ENCODE measurements at places on chromosomes 6 and 20.

DNA sequence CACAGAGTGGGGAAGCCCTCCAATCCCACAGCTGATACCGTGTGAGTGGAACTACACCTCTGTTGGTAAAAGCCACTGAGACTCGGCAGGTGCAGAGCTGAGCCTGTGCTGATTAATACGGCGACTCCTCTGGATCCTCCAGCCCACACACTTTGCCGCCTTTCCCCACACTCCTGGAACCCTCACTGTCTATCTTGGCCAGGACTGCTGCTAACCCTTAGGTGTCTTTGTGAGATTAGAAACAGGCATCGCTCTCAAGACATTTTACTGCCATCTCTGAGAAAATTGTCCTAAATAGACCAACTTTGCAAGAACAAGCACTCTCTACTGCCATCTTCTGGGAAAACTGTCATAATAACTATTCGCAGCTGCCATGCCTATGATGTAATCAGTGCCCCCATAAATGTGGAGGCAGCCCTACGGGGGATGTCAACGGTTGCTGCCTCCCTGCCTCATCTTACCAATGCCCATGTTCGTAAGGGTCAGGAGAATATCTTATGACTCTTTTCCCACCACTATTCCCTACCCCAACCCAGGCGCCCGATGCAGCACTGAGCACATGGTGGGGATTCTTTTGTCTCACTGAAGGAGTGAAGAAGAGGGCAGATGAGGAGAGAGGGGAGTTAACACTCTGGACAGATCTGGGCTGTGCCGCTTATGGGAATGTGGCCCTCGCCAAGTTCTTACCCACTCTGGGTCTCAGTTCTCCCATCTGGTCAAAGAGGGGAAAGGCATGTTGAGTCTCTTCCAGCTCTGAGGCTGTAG is 26.1 kb upstream of the KCNB1 start:
- peak; percentile 60 for DNase-seq

DNA sequence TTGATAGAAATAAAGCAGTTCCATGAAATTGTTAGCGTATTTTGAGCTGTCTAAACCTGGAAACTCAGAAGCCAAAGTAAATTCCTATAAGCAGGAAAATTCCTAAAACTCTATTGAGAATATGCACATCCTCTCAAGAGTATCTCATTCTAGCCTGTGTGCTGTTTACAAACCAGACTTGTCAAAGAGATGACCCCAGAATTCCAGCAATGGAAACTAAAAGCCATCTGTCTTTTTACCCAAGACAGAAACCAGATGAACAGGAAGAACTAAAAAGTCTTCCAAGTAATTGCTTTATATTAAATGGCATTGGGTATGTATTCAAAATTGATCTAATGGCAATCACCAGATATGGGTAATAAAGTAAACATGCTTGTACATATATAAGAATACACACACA is 92.6 kb downstream of the COL19A1 start:
- no peak for DNase-seq

DNA sequence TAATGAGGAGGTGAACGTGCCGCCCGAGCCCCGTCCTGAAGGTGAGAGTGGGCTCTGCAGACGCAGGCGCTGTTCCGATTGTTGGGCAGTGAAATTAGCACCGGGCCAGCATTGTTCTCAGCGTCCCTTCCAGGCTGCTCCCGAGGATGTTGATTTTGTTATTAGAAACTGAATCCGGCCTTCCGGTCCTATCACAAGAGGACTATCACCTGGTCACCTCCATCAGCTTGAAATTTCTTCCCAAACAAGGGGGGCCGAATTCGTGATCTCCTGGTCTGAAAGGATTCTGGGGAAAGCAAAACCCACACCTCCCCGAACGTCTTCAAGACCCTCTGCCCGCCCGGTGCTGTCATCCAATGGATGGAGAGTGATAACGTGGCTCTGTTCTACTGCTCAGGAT is 186.0 kb downstream of the TAF4 start:
- DNase-seq = no peak

- DNase-seq = no peak
Measured at GRCh38 chr6:134253681-134254080, 64.2 kb downstream of the SGK1 start.

DNA sequence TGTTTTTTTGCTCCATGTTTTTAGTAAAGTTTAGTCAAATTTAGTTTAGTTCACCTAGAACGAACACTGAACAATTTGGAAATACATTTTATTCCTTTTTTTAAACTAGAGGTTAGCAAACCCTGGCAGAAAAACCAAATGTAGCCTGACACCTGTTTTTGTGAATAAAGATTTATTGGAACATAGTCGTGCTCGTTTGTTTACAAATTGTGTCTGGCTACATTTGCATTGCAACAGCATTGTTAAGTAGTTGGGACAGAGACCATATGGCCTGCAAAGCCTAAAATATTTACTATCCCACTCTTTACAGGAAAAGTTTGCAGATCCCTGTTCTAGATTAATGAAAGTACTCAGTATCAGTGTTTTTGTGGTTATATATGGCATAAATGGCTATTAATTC is 56.9 kb downstream of the CD109 start:
- no peak for DNase-seq

- peak; percentile 66 for DNase-seq
Measured at GRCh38 chr6:313087-313486, 20.8 kb downstream of the DUSP22 start.

- no peak for DNase-seq
Measured at GRCh38 chr6:35931120-35931561, 10.2 kb upstream of the SRPK1 start.

GRCh38 chr6:90948540-90948939 is 361.7 kb upstream of the MAP3K7 start:
- no peak for DNase-seq

DNA sequence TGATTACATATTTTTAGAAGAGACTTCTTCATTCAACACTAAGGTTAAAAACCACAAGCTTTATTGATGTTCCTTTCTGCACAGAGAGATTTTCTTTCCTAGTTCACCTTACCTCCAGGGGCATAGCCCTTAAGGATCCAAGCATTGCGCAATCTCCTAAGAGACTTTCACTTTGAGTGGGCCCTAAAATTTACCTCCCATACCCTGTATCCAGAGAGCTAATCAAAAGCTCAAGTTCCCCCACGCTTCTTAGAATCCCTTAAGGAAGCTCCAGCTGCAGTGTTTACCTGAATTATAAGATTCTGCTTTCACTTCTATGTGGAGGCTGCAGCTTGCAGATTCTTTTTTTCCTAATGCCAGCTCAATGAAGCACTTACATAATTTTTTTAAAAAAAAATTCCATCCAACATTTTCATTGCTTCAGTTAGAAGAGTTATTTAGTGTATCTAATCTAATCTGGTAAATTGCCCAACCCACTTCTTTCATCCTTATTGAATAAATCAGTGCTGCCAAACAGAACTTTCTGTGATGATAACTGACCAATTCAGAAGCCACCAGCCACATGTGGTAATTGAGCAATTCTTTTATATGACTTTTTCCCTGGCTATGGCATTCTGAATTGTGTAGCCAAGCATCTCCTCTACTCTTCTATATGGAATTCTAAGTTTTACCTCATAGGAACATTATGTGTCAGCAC is 24.6 kb upstream of the SPTLC3 start:
- no peak for DNase-seq

GRCh38 chr6:137013031-137013430 is 31.7 kb downstream of the IL20RA start:
- DNase-seq = peak; percentile 13

DNA sequence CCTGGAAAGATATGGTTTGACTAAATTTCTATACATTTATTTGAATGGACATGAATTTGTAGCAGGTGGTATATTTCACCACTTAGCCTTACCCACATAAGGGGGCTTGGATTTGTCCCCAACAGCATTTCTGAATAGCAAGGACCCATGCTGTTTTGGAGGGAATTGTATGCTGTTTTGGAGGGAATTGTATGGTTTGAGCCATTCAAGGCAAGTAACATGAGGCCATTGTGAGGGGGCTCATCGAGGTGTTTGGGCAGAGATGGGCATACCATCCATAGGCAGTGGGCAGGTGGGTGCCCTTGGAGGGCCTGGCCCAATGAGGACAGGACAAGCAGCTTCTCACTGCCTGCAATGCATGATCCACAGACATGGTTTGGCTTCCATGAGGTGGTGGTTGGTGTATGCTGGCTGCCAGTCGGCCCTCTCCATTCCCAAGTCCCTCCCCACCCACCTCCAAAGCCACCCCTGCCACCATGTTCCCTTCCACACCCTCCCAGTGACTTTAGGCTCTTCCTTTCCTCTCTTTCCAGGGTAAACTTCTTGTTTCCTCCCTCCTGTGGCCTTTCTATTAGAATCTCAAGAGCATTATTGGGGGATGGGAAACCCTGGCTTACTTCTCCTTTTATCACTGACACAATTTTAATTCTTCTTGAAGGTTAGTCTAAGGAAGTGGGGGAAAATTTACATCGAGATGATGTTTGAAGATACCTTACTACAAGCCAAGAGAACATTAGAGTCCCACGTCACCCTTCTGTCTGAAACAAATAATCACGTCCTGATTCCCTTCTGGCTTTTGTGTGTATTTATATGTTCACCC is 13.2 kb upstream of the PXDC1 start:
- DNase-seq = peak; percentile 46

GRCh38 chr6:23524548-23524947 is 601.5 kb upstream of the NRSN1 start:
- no peak for DNase-seq

GRCh38 chr6:45772051-45772450 is 243.6 kb downstream of the CLIC5 start:
- peak; percentile 9 for DNase-seq

GRCh38 chr20:41342474-41343464 is 2.1 kb downstream of the LPIN3 start:
- DNase-seq = no peak

DNA sequence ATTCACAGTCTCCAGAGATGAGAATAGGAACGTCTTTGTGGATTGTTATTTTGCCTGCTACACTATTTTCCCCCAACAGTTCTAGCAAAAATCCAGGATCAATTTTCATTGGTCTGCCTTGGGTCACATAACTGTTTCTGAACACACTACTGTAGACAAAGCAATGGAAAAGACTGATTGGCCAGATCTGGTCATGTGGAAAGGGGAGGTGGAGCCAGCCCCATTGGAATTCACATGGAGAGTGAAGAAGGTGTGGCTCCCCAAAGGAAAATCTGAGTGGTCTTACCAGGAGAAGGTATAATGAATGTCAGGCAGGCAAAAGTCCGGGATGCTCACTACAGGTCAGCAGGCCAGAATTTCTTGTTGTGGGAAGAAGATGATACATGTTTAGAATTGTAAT is 9.5 kb upstream of the TP53RK start:
- DNase-seq = no peak

GRCh38 chr6:135261872-135262725 is 81.0 kb downstream of the MYB start:
- DNase-seq = peak; percentile 83

DNA sequence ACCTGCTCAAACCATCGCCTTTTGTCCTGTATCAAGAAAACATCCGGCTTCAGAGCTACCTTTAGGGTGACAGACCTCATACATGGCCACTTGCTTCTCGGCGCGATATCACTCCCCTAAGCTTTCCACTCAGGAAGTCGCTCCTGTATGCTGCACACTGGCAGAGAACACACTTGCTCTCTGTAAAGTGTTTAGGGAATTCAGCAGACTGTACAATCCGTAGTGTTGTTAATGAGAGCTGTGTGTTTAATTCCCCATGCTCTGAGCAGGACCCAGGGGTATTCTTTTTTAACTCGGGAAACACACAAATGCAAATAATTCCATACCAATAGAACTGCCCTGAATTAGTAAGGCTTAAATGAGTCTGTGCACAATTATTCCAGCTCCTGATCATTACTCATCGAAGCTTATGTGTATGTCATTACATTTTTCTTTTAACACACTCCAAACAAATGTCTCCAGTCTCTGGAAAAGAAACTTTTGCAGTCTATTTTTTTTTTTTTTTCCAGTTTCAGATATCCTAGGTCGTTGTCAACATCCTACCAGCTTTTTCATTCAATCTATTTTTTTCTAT is 338.7 kb upstream of the ARID1B start:
- no peak for DNase-seq

DNA sequence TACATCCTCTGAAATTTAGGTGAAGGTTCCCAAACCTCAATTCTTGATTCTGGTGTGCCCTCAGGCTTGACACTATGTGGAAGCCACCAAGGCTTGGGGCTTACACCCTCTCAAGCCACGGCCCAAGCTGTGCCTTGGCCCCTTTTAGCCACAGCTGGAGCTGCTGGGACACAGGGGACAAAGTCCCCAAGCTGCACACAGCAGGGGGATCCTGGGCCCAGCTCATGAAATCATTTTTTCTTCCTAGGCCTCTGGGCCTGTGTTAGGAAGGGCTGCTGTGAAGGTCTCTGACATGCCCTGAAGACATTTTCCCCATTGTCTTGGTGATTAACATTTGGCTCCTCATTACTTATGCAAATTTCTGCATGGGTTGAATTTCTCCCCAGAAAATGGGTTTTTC is 37.3 kb upstream of the BACH2 start:
- no peak for DNase-seq

DNA sequence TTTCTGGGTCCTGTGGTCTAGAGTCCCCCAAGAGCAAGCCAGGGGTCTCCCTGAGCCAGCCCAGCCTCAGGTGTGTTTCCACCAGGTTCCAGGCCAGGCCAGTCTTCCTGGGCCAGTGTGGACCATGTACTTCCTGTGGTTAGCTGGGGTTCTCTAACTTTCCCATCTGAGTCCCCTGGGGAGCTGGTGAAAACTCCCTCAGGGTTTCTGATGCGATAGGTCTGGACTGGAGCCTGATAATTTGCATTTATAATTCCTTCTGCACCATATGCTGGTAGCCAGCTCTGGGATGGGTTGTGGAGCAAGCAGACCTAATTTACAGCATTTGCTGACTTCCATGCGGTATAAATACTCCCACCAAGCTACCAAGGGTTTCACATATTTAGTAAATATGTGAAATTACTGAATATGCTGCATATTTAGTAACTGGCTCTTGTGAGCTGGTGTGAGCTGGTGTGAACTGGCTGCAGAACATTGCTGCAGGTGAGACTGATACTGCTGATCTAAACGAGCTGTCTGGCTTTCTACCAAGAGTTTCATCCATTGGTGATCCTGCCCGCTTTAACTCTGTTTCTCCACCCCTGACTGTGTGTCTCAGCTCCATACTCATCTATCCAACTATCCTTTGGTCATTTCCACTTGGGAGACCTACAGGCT is 62.6 kb downstream of the RIN2 start:
- no peak for DNase-seq

GRCh38 chr20:3371754-3372153 is 35.7 kb downstream of the DNAAF9 start:
- peak; percentile 92 for DNase-seq

Measured in suppressor macrophage treated with lipopolysaccharide for 1 hour (primary cell).